ENCODE measurements at places on chromosomes 5 and 9. TPM values are rescaled to one million over a fixed set of nuclear protein-coding genes. Genes with fewer than 3 reads are reported as not detected.

Gene KCNV2
- not detected for polyA plus RNA-seq

Gene CDKN2B-AS1
- polyA plus RNA-seq = not detected

Gene ERAP2
- 1.2 TPM for polyA plus RNA-seq

Gene SLC2A8
- 18.9 TPM for polyA plus RNA-seq

Gene PCDHB10
- polyA plus RNA-seq = 1.4 TPM

Gene GZMA
- 0.91 TPM for polyA plus RNA-seq

Data from pancreas (tissue), 10 donors.